Right renal pelvis (tissue), 4 donors: ENCODE measurements at places on chromosomes 2 and 18. TPM values are rescaled to one million over a fixed set of nuclear protein-coding genes. Genes with fewer than 3 reads are reported as not detected.

CYP27A1 gene
- polyA plus RNA-seq, result 56.8 TPM

DAPL1 gene
- polyA plus RNA-seq, result 34.5 TPM

GLB1L gene
- 25.0 TPM for polyA plus RNA-seq

GRCh38 chr2:63488118-63488713 lies 100.1 kb downstream of the WDPCP start:
- DNase-seq, result peak; percentile 10

GRCh38 chr2:7745369-7745768 lies 828.2 kb downstream of the RNF144A start:
- DNase-seq, result no peak

- no peak for DNase-seq
Measured at GRCh38 chr2:175500255-175500654, 318.7 kb upstream of the ATP5MC3 start.

DNA sequence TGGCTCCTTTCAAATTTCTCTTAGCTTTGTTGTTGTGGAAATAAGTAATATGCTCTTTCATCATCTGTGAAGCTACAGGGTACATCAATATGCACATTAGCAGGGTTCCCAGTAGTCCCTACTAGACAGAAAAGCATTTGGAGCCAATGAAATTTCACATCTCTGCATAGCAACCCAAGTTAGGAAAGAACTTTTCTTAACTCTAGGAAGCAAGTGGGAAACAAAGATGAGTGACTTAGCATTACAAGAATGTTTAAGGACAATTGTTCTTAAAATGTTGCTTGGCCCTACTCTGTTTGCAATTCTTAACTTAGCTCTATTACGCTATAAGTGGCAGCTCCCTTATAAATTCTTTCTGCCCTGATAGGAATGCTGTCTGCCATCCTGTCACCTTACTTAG lies 39.6 kb downstream of the ZEB2 start:
- DNase-seq, result no peak

DNA sequence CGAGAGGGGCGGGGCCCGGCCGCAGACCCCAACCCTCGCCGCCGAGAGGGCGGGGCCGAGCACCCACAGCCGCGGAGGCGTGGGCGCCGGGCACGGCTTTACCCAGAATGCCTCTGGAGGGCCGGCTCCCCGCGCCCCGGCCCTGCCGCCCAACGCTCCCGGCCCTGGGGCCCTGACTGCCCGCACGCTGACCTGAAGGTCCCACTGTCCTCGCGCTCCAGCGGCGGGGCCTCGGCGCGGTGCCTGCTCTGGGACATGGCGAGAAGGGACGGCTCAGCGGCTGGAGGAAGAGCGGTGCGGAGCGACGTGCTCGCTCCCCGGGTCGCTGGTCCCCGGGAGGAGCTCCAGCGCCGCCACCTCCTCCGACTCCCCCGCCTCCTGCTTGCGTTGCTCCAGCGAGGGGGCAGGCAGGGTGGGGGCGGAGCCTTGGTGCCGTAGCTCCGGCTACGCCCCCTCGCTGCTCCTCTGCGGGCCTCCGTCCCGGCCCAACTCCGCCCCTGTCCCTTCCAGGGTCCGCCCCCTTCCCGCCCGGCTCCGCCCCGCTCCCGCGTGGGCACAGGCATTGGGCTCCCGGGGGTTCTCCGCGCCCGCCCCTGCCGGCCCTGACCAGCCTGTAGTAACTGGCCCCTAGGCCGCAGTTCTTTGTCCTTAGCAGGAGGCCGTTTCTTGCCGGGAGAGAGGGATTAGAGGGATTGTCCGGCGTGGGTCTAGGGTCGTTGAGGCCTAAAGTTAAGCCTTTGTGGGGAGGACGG lies at the start of the genes PJVK and PRKRA:
TSS of gene PJVK (plus strand) at position 605 of the 752 bp plus-strand sequence. CDS start 2,032 bp downstream, outside the sequence.
TSS of gene PRKRA (minus strand) at position 402 of the 752 bp plus-strand sequence. CDS start at position 257, 145 bp downstream.
- peak; percentile 96 for DNase-seq

DNA sequence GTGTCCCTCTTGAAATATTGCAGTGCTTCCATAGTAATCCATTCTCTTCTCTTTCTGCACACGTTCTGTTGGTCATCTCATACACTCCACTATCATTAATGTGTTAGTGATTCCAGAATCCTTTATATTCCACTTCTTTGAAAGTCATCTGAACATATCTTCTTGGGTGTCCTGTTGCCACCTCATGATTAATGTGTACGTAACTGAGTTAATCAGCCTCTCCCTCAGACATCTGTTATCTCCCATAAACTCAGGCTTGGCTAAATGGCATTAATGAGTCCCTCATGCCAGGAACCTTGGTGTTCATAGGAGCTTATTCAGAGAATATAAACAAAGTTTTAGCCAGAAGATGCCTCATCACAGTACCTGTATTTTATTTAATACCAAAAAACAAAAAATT lies 126.4 kb downstream of the NCOA1 start:
- DNase-seq, result no peak
